ENCODE measurements at places on chromosomes 6 and 20.

GRCh38 chr6:168319279-168320111, at the start of gene DACT2:
Gene DACT2, minus strand, starts transcription at chr6:168319777. Its CDS starts 144 bp downstream, at chr6:168319633.
- DNase-seq: no peak

DNA sequence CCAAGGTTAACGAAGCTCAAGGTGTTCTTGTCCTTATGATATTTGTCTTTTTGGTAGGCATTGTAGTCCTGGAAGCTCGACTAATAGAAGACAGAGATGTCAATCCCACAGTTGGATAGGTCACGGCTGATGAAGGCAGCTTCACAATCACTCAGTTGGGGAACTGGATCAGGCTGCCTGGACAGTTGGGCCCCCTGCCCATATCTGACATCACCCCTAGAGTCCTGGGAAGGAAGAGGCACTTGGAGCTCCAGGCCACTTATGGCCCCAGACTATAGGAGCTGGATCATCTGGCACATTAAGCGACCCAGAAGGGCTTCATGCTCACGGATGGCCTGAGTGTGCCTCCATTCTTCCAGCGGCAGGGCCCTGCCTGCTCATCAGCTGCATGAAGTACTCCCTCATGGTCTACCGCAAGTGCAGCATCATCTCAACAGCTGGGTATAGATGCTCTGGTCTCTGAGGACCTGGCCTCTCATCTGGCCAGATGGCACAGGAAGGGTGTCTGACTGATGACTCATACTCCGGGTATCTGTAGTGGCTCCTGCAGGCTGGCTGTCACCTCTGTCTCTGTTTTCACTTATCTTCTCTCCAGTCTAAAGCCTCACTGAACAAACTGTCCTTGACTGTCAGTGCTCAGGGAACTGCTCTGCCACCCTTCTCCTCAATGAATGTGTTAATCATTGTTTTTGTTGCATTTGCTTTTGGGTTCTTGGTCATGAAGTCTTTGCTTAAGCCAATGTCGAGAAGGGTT, 29.2 kb upstream of the SSR1 start:
- no peak for DNase-seq

DNA sequence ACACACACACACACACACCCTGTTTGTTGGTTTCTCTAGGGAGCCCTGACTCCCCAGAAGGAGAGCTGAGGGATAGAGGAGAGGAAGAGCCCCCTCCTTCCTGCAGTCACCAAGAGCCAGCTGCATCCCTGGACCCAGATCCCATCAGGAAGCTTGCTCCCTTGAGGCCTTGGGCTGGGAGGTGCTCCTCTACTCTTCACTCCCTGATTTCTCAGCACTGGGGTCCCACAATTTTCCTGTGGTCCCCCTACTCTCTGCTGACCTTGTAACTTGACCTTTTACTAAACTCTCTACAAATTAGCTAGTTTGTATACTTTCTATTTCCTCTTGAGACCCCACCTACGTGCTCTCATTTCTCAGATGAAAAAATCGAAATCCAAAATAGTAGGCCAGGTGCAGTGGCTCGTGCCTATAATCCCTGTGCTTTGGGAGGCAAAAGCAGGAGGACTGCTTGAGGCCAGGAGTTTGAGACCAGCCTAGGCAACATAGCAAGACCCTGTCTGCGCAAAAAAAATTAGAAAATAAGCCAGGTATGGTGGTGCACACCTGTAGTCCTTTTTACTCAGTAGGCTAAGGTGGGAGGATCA, 5.0 kb upstream of the OCSTAMP start:
- no peak for DNase-seq

DNA sequence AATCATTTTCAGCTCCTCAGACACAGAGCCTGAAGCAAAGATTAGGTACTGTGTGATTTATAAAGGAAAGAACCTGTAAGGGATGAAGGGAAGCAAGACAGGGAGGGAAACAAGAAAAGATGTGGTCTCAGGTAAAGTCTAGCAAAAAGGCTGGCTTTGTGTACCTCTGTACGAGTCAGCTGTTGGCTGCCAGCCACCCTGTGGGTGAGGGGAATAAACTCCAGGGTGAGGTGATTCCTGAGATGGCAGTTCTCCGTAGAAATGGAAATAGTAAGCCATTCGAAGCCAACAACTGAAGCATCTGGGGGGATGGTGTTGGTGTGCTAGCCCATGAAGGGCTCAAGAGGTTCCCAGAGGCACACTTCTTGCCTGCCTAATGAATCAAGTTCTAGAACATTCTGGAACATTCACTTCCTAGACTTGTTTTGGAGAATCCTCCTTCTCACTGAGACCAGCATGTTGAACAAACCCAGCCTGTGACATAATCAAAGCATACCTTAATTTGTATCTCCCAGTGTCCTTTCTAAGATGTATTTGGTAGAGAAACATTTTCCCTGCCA, 10.6 kb upstream of the TTPAL start:
- DNase-seq: no peak

DNA sequence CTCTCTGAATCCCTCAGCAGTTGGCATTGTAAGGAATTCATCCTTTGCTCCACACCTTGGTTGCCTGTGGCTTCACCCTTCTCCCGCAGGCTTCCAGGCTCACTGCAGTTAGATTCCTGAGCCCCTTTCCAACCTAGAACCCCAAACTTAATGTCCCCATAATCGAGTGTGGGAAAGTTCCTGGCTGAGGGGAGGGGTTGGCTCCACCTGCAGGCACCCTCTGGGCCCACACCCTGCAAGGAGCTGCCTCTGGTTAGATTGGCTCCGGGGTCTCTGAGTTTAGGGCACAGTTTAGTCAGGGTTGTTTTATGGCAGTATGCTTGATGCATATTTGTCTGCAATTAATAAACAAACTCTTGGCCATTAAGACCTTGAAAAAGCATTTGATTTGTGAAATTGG, 63.4 kb downstream of the MTHFD1L start:
- DNase-seq: no peak

DNA sequence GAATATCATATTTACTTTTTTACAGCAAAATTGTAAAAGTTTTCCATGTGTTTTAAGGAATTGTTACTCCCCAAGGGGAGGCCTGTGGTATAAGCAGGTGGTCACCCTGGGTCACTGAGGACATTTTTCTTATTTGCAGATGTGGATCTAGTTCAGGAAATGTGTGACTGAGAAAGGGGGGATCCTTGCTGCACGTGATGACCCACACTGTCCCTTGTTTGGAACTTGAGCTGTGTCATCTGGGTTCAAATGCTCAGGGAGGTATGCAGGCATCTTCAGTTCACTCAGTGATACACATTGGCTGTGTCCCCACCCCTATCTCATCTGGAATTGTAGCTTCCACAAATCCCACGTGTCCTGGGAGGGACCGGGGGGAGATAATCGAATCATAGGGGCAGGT, 431.9 kb upstream of the CDH4 start:
- DNase-seq: no peak

DNA sequence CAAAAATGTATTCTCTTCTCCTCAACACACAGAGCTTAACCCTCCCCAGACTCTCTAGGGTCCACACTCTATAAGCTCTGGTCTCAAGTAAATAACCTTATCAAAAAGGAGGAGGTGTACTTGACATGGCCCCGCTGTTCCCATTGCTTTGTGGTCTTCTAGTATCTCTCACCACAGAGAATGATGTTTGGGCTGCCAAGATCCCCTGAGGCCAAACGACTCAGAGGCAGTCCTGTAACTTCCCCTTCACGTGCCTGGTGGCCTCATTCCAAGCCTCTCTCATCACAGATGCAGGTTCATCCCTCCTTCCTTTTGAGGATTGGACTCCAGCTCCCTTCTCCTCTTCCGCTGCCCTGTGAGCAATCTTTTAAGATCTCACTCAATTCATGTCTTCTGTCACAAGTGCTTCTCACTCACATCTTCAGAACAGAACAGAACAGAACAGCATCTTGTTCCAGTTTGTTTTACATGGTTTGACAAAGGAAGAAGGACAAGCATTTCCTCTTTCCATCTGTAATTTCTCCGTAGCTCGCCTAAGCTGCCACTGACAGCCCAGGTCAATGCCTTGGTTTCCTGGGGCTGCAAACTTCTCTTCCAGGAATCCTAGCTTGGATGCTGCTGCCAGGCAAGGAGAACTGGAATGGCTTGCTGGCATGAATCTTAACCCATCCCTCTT, 541.5 kb downstream of the CD83 start:
- no peak for DNase-seq

DNA sequence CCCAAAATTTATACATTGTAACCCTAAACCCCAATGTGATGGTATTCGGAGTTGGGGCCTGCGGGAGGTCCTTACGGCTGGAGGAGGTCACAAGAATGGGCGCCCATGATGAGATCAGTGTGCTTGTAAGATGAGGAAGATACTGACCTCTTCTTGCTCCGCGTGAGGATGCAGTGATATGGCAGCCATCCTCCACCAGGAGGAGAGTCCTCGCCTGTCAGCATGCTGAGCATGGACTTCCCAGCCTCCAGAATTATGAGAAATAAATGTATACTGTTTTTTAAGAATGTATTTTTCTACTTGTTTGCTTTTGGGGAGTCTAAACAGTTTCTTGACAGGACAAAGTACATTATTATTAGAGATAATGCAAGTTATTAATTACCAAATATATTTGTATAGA, 8.7 kb upstream of the SYNDIG1 start:
- DNase-seq: no peak
